ENCODE measurements at places on chromosomes 2 and 18.

GRCh38 chr18:77096936-77097886, 35.4 kb downstream of the MBP start:
- DNase-seq, result no peak

DNA sequence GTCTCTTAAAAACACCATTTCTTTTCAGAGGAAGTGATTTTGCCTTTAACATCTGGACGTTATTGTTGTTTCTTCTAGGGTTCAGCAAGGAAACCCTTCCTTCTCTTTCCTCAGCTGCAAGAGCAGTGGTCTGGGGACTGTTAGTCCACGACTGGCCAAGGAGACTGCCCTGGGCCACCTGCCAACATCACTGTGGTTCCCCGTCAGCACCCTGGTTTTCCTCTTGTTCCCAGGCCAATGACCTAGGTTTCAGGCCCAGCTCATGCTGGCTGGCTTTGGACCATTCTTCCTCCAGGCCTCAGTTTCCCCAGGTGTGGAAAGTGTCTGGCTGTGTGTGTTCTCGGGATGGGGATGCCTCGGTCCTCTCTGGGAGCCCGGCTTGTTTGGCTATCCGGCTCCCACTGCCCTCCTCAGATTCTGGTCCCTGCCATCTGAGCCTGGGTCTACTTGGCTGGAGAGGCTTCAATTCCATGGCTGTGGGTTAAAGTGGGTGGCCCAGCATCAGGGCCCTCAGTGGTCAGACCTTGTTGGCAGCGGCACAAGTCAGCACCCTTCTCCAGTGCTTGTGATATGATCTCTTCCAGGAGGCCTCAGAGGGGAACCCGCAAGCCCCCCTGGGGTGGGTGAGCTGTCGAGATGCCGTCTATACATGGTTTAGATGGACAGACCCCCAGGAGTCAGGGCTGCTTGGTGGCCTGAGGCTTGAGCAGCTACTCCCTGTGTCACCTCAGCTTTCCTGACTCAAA, 234.3 kb upstream of the HS6ST1 start:
- no peak for DNase-seq

GRCh38 chr2:181124497-181124896, 144.1 kb downstream of the UBE2E3 start:
- DNase-seq, result no peak

- DNase-seq, result no peak
These were observed 15.1 kb downstream of the IWS1 start for GRCh38 chr2:127511090-127511695.

DNA sequence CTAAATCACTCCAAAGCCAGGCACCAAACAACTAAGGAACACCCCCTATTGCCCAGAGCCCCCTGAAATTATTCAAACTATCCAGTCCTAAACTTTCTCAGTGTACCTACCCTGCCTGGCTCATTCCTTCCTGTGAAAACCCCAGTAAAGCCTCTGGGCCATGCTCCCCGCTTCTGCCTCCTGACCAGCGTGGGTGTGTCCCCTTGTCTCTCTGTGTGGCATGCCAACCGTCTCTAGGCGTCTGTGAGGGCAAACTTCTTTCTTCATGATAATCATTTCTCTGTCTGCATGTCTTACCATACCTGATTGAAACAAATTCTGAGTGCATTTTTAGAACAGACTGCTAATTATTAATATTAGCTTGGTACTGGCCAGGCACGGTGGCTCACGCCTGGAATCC, 109.0 kb upstream of the MSH2 start:
- peak; percentile 66 for DNase-seq

DNA sequence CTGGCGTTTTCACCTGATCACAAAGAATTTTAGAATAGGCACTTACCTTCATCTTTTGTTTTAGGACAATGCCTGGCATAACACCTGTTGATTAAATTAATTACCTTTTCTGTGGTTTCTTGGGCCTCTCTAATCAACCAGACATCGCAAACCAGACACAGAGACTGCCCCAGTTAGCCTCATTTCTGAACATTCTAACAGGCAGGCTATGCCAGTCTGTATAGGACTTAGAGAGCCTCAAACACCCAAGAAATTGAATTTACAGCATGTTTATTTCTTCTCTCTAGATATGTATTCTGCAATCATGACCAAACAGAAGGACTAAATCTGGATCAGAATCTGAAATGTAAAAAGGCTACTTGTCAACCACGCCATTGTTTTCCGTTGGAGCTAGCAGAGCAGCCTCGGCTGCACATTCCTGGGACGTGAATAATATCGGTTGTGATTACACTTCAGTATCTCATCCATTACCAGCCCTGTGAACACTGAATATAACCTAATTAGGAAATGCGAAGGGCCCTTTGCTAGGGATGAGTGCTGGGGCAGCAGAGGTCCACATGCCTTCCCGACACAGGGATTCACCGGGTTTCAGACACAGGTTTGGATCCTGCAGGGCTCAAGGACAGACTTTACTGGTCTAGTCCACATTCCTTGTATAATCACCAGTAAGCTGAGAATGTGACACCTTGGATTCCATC, 17.5 kb upstream of the CDC42EP3 start:
- no peak for DNase-seq

- no peak for DNase-seq
These were observed 157.0 kb downstream of the ERBB4 start for GRCh38 chr2:212381428-212382102.

- peak; percentile 10 for DNase-seq
These were observed 1.2 kb downstream of the TCF7L1 start for GRCh38 chr2:85134255-85134895.

Measured in suppressor macrophage (primary cell).